T-helper 1 cell (primary cell): ENCODE measurements at places on chromosomes 11 and 22.

GRCh38 chr11:111960916-111961315 is 23.8 kb downstream of the DIXDC1 start:
- DNase-seq, result no peak

GRCh38 chr11:2837096-2837601 is 48.4 kb downstream of the CDKN1C start:
- DNase-seq, result no peak

GRCh38 chr22:42863349-42863961 is 6.4 kb upstream of the ARFGAP3 start:
- no peak for DNase-seq

DNA sequence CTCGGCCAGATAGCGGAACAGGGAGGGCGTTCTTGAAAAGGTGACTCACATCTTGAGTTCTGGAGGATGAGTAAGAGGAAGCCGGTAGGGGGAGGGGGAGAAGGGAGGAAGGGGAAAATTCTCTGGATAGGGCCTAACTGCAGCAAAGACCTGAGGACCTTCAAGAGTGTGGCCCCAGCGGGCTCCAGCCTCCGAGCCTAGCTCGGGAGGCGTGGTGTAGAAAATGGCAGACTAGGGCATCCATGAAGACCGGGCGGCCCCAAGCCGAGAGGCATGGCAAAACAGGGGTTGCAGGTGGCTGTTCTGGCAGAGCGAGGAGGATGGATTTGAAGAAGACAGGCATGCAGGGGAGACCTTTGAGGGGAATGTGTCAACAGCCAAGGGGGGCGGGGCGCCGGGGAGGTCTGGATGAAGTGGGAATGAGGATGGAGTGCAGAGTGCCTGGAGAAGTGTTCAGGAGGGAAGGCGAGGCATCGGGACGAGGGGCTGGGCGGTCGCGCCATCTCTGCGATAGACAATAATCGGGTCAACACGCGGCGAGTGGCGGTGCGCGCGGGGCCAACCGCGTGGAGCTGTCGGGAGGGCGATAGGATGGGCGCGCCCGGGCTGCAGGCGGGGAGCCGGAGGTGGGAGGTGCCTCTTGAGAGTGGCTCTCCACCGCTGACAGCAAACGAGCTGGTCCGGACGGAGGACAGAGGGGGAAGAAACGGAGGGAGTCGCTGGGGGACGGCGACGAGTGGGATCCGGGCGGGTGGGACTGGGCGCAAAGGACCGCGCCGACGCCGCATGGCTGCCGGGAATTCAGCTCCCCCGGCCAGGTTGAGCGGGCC is 40.0 kb upstream of the CREB3L1 start:
- no peak for DNase-seq

DNA sequence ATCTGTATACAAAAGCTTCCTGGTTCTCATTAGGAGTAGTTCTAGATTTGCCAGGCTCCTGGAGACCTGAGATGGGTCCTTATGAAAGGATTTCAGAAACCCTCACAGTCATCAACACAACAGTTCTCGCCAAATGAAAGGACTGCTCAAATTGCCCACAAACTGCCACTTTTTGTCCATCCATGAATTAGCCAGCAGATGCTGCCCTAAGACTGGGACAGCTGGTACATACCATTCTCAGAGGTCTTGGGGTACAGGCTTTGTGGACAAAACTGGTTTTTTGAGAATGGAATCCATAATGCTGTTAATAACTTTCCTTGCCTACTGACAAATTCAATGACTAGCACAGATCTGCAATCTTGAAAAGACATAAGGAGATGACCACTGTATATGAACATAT is 23.4 kb upstream of the BDNF start:
- no peak for DNase-seq

DNA sequence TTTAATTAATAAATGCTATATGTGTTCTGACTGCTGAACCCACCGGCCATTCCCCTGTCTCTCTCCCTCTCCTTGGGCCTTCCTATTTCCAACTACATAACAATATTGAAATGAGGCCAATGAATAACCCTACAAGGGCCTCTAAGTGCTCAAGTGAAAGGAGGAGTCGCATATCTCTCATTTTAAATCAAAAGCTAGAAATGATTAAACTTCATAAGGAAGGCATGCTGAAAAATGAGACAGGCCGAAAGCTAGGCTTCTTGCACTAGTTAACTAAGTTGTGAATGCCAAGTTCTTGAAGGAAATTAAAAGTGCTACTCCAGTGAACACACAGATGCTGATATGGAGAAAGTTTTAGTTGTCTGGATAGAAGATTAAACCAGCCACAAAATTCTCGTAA is 109.2 kb downstream of the TSPAN18 start:
- DNase-seq, result no peak

DNA sequence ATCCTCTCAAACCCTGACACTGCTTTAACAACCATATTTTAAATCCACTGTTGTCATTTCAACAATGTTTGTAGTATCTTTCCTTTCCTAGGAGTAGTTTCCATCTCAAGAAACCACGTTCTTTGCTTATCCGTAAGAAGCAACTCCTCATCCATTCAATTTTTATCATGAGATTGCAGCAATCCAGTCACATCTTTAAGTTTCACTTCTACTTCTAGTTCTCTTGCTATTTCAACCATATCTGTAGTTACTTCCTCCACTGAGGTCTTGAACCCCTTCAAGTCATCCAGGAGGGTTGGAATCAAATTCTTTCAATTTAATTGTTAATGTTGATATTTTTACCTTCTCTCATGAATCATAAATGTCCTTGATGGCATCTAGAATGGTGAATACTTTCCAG is 22.4 kb downstream of the CCDC82 start:
- no peak for DNase-seq

GRCh38 chr22:39514373-39514973 is 5.9 kb upstream of the ATF4 start:
- DNase-seq, result no peak

- no peak for DNase-seq
These were observed 51.8 kb downstream of the TTC28 start for GRCh38 chr22:28627791-28628190.

- DNase-seq, result no peak
These were observed 18.8 kb downstream of the PANX1 start for GRCh38 chr11:94147433-94147845.

DNA sequence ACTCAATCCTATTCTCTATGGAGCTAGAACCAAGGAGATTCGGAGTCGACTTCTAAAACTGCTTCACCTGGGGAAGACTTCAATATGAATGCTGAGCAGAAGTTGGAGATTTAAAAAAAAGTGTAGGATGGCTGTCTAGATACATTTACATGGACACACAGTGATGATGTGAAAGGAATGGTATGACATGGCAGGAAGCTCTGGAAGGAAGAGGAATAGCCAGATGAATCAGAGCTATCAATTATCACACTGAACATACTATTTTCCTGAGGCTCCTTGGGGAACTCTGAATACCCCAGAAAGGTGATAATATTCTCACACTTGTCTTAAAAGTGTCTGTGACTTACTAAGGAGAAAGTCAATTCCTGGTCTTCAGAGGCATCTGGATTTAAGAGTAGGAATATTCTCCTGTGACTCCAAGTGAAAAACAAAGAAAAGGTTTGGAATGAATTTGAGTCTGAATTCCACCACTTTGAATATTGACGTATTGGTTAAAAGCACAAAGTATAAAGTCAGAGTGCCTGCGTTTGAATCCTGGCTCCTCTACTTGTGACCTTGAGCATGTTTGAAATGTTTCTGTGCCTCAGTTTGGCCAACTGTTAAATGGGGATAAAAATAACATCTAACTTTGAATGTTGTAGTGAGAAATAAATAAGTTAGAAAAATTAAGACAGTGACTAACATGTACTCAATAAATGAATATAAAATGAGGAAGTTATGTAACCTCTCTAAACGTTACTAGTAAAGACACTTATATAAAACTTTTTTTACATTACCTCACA is 1.3 kb downstream of the OR52D1 start:
- no peak for DNase-seq

GRCh38 chr11:112523477-112523876 is 262.8 kb upstream of the PLET1 start:
- no peak for DNase-seq

GRCh38 chr11:6640985-6641701 is 14.5 kb downstream of the DCHS1 start:
- DNase-seq, result no peak

DNA sequence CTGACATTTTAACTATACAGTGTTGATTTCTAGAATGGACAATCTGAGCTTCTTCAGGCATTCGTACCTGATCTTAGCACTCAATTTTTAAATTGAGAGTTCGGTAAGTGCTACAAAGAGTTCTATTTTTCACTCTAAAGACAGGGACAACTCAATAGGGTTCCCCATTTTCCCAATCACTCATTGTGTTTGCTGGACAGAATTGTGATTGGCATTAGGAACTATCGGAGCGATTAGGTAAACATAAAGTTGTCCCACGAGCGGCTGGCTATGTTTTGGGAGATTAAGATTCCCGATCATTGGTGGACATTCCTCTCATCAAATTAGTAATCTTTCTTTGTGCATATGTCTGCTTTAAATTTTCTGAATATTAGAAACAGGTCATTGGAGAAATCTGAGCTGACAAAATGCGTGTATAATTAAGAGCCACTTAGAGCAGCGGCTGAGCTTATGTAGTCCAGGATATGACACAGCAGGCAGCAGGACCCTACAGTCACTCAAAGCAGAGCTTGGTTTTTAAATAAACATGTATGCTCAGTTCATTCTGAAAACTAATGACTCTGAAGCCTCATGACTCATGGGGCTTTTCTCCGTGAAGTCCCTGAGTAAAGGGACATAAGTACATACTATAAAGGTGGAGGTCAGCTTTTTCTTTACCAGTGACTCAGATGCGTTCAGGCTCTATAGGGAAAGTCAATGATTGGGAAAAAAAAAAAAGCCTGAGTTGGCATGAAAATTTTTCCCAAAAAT is 109.4 kb downstream of the GRIA4 start:
- no peak for DNase-seq

GRCh38 chr11:63443714-63444113 is 47.3 kb downstream of the PLAAT5 start:
- DNase-seq, result no peak

DNA sequence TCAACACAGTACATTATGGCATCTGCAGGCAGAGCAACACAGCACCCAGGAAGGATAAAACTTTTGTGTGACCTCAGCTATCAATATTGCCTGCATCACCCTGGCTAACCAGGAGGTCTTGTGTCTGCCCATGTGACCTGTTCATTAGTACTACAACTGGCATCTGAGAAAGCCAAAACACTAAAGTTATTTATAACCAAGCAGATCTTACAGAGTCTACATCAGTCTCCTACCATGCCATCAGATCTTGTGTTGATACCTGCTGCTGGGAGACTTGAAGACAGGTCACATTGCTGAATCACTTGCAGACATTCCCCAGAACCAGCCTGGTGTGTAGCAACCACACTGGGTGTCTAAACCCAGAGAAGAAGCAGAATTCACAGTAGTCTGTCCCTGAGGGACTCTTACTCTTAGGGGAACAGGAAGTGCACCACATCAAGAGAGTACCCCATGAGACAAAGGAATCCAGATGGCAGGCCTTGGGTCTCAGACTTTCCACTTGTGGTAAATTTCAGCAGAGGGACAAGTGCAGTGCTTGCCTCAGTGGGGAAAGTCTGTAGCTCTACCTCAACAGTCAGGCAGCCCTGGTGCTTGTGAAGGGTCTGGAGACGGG is 7.0 kb downstream of the OR9G1 start:
- DNase-seq, result no peak

DNA sequence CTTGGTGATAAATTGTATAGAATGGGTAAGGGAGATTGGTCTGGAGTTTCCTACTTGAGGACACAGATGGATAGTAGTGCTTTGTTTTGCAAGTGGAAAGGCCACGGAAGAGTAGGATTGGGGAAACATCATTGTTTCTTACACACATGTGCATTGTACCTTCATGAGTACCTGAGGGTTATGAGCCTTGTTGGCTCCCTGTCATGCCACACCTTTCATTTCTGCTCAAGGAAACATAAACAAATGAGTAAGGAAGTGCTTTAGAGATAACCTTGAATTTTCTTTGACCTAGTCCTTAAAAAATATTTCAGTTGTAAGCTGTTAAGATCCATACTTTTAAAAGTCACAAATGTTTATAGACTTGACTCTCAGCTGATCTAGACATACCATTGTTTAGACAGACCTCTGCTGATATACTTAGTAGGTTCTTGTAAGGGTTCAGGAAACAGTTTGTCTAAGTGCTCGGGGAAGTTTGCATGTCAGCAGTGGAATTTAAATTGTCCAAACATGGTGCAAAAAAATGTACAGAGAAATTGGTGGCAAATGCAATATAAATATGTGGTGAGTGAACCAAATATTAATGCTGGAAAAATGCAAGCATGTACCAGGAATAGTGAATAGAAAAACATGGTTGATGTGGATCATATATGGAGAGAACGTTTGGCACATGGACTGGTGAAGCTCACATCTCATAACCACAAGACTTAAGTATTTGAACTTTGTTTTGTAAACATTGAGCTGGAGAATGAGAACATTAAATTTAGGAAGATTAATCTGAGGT is 40.9 kb downstream of the GAS2 start:
- no peak for DNase-seq

- DNase-seq, result no peak
These were observed 3.4 kb upstream of the FADS1 start for GRCh38 chr11:61820174-61820573.

DNA sequence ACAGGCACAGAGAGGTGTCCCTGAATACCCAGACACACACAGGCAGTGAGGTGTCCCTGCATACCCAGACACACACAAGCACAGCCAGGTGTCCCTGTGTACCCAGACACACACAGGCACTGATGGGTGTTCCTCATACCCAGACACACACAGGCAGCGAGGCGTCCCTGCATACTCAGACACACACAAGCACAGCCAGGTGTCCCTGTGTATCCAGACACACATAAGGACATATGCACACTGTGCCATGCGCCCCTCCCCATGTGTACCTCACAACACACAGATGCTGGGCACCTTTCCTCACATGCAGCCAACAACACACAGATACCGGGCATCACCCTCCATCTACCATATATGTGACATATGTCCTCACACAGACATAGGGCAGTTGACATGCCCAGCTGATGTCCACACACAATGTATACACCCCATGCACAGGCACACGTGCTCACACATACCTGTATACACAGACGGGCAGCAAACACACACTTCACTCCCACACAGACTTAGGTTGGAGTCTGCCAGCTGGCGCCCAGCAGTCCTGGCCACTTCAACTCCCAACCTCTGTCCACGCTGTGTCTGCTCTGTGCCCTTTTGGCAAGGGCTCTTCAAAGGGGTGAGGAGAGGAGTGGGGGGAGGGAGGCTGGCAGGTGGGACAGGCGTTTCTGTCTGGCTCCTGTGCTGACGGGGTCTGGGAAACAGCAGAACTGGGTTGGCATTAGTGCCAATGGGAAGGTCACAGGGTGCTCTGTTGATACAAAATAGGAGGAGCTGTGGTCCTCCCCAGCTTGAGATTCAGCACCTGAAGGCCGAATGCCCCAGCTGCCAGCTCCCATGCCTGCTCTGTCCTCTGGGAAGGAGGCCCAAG is 69.4 kb upstream of the ALX4 start:
- no peak for DNase-seq

DNA sequence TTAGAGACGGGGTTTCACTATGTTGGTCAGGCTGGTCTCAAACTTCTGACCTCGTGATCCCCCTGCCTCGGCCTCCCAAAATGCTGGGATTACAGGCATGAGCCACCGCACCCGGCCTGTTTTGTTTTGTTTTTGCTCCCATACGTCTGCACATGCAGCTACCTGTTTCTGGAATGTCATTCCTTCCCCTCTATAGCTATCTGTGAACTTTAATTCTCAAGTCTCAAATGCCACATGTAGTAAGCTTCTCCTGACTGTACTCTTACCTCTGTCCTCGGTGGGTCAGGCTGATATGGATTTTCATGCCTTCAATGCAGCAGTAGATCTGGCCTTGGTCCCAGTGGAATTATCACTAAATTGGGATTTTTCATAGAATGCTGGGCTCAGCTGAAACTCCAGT is 12.4 kb upstream of the SWAP70 start:
- no peak for DNase-seq

GRCh38 chr11:83681031-83681781 is 395.0 kb upstream of the CCDC90B start:
- no peak for DNase-seq
